NCI-H524 treated with DMSO at 0.1 percent for 48 hours (cell line): ENCODE measurements at places on chromosomes 7 and 10.

GRCh38 chr10:8595140-8595539 is 540.7 kb downstream of the GATA3 start:
- no peak for DNase-seq

GRCh38 chr10:75852851-75853484 is 421.5 kb downstream of the LRMDA start:
- DNase-seq = no peak

GRCh38 chr10:19958787-19959186 is 142.6 kb downstream of the PLXDC2 start:
- DNase-seq = no peak

DNA sequence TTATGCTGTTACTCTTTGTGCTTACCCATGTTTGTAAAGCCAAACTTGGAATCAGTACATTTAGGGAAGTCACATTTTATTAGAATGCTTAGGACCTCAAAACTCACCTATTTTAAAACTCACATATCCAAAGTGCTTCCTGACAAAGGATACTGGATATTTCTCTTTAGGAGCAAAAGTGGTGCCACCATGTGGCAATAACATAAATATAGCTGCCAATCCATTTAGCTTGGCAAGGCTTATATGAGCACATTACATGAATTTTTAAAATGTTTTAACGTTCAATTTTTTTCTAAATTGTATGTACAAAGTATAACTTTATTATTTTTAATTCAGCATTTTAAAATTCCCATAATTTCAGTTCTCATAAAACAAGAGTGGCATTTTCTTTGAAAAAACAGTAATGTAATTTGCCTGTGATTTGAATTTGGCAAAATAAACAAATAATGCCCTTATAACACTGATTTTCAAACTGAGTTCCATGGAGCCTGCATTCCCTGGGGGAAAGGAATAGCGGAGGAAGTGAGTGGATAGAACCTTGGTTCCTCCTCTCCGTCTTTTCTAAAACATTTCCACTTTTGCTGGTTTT is 75.4 kb downstream of the HDAC9 start:
- DNase-seq = no peak
